ENCODE measurements at places on chromosomes 16 and 17. TPM values are rescaled to one million over a fixed set of nuclear protein-coding genes. Genes with fewer than 3 reads are reported as not detected.

DNA sequence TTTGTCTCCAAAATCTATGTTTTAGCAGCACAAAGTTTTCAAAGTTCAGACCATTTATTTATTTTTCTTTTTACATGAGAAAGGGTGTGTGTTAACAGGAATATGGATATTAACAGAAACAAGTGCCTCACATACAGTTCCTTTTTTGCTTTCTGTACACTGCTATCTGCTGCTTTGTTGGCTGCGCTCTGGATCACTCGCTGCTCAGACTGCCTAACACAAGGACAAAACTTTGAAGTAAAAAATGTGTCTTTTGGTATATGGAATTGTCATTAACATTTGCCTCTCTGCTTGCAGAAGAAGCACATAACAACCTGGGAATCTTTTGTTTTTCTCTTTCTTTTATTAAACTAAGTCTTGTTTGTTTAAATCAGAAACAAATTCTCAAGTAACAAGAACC, 262.8 kb downstream of the ZFHX3 start:
- no peak for DNase-seq

DNA sequence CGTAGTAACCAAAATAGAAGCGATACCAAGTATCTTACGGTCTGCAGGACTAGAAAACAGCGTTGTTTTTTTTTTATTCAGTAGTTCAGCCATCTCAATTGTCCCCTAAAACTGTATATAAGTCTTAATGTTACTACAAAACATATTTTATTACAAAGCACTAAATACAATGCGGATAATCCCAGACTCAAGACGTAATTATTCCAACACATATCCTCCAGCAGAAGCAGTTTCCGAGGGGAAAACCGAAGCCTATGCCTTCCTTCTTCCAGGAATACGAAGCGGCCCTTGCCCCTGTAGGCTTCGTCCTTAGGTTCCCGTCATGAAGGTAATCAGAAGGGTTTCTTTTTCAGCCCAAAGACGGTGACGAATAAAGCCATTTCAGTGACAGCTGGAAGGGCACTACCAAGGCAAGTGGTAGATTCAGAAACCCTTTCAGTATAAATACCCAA, 2.3 kb downstream of the TMEM107 start:
- DNase-seq = no peak

DNA sequence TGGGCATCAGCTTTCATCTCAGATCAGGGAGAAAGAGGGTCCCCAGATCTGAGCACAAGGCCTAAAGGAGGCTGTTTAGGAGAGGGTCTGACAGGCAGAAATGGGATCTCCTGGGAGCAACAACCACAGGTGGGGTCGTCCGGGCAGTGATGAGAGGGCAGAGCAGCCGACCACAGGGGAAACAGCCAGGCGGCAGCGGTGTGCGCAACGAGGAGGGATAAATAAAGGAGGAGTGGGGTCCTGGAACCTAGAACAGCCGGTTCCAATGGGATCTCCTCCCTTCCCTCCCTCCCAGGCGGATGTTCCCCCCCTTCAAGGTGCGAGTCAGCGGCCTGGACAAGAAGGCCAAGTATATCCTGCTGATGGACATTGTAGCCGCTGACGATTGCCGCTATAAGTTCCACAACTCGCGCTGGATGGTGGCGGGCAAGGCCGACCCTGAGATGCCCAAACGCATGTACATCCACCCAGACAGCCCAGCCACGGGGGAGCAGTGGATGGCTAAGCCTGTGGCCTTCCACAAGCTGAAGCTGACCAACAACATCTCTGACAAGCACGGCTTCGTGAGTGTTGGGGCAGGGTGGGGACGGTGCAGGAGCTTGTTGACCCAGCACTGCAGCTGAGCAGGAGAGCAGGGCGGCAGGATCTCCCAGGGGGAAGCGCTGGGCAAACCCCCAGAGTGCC, 1.9 kb downstream of the TBX2 start:
- DNase-seq = no peak

DNA sequence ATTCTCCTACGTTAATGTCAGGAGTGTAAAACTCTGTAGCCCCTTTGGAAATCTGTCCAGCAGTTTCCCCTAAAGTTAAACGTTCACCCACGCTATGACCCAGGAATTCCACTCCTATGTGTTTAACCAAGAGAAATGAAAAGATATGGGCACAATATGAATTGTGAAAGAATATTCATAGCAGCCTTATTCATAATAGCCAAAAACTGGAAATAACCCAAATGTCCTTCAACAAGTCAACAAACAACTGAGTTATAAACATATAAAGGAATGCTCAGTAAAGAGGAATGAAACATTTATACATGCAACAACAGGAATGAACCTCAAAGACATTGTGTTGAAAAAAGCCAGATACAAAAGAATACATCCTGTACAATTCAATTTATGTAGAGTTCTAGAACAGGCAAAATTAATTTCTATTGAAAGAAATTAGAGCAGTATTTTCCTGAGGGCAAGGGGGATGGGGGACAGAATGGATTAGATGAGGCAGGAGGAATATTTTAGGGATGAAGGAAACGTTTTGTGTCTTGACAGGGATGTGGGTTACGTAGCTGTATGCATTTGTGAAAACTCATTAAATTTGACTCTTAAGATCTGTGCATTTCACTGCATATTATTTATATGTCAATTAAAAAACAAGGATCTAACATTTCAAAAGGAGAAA, 286.7 kb upstream of the CDH5 start:
- no peak for DNase-seq

DNA sequence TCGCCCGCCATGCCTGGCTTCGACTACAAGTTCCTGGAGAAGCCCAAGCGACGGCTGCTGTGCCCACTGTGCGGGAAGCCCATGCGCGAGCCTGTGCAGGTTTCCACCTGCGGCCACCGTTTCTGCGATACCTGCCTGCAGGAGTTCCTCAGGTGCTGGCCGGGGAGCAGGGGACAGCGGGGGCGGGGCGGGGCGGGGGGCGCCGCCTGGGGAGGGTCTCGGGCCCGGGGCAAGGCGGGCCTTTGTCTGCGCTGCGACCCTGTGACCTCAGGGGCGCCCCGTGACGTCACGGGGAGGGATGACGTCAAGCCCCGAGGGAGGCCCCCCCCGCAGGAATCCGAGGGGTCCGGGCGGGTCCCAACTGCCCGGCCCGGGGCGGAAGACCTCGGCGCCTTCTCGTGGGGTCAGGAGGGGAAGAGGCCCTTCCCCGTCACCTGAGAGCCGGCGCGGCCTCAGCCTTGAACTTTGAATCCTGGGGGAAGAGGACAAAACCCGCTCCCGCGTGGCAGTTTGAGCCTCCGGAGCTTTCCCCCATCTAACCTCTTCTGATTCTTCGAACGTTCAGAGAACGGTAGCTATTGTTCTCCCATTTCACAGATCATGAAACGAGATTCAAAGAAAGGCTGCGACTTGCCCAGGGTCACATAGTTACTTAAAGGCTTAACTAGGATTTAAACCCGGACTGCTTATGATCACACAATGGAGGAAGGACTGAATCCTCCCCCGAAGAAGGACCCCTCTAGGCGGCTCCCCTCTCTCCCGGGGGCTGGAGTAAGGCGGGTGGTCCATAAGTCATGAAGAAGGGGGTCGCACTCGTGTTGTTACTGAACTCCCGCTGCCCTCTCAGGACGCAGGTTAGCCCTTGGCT, 527 bp downstream of the TRAF4 start:
- no peak for DNase-seq

- peak; percentile 12 for DNase-seq
Measured at GRCh38 chr16:64453646-64454045, 668.2 kb downstream of the CDH11 start.

GRCh38 chr16:11094075-11094856, 149.9 kb downstream of the CLEC16A start:
- no peak for DNase-seq

- no peak for DNase-seq
Measured at GRCh38 chr17:81608082-81608481, 28.8 kb downstream of the NPLOC4 start.

DNA sequence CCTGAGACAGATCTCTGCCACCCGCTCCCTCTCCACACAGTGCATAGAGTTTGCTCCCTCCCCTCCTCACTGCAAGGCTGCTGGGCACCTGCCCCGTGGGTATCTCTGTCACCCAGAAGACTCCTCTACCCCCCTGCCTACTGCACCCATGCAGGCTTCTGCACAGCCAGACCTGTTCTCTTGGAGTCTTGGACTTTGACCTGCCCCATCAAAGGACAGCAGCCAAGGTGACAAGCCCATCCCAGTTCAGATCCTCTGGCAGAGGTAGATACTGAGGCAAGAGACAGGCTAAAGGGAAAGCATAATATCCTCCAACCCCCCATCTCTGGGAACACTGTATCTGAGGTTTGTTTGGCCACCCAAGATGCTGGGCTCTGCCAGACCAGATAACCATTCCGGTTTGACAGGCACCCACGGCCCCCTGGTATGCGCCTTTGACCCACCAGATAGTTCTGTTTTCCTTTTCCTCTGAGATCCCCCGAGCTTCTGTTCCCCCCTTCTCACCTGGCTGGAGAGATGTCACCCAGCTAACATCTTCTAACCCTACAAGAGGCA, 239.6 kb downstream of the SOX9 start:
- DNase-seq = no peak

GRCh38 chr17:13016881-13017654, 759 bp downstream of the ELAC2 start:
- peak; percentile 8 for DNase-seq

- DNase-seq = no peak
Measured at GRCh38 chr17:69997332-69997731, 77.7 kb upstream of the KCNJ16 start.

DNA sequence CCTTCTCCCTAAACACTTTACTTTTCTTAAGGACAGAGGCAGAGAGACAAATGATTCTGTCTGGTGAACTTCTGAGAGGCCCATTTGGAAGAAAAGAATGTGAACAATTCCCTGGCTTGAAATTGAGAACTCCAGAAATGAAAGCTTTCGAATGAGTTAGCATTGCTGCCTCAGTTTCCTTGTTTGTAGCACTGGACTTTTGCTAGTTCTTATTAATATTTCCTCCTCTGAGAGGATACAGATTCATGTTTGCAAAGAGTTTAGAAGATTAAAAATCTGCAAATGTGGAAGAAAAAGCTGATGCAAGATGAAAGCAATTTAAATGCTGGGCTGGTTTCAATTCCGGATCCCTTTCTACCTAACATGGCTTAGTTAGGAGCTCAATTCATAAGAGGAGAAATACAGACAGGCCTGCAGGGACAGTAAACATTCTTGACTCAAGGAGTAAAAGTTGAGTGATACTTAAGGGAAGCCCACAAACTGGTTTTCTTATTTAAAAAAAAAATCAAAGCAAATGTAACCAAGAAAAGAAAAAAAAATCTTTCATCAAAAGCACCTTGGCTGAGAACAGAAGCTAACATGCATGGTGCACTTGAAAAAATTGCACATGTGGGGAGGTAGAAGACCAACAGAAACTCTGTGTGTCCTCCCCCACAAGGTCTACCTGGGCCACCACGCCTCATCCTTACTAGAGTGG, 27.1 kb downstream of the HNF1B start:
- DNase-seq = no peak

Gene CACNA1H
- total RNA-seq = 17.6 TPM

Gene KRTAP1-5
- not detected for total RNA-seq

Gene C16orf92
- not detected for total RNA-seq

Gene KRT15
- 0.13 TPM for total RNA-seq

All from SK-MEL-5 (cell line).